ENCODE measurements at places on chromosomes 5 and 9. TPM values are rescaled to one million over a fixed set of nuclear protein-coding genes. Genes with fewer than 3 reads are reported as not detected.

- DNase-seq = no peak
Measured at GRCh38 chr9:69599232-69599971, 72.8 kb downstream of the APBA1 start.

DNA sequence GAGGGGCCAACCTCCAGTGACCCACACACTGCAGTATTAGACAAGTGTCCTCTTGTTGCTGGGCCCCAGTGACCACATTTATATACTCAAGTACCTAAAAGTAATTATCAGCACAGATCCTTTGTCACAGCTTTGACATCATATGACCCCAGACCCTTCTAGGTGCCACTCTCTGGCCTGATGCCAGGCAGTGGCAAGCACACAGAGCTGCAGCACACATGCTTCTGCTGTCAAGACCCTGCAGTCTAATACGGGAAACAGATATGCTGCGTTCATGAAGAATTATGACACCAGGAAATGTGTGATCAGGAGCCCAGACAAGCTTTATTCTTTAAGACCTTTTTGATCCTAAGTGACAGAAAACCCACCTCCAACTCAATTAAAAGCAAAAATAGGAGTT is 63.8 kb upstream of the AFAP1L1 start:
- no peak for DNase-seq

DNA sequence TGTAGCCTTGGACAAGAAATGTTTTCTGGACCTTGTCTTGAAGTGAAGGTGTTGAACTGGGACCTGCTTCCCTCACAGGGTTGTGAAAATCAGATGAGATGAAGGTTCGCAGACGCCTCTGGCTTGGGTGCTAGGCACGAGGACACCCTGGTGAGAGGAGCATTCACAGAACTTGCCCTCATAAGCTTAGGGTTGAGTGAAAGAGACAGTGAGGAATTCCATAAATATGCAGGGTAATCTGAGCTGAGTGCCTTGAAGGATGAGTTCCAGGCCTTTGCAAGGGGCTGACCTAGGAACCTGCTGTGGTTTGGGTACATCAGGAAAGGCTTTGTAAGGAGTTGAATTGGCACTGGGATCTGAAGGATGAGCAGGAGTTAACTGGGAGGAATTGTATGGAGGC is 75.7 kb upstream of the SAP30L start:
- DNase-seq = no peak

- peak; percentile 44 for DNase-seq
Measured at GRCh38 chr5:127369796-127370195, 79.2 kb downstream of the MEGF10 start.

DNA sequence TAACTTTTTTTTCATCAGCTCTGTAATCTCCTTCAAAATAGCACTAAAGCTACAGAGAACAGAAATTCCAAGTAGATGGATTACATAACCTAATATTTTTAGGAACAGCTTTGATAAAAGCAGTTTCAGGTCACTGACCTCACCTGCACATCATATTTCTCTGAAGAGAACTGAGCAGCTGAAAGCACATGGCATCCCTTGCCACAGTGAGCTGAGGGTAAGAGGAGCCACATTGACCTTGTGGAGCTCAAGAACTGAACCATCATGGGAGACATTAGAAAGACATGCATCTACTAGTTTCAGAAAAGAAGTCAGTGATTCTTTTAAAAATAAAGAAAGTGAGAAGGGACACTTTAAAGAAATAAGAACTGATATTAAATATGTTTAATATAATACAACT is 222.7 kb downstream of the CFAP90 start:
- no peak for DNase-seq

DNA sequence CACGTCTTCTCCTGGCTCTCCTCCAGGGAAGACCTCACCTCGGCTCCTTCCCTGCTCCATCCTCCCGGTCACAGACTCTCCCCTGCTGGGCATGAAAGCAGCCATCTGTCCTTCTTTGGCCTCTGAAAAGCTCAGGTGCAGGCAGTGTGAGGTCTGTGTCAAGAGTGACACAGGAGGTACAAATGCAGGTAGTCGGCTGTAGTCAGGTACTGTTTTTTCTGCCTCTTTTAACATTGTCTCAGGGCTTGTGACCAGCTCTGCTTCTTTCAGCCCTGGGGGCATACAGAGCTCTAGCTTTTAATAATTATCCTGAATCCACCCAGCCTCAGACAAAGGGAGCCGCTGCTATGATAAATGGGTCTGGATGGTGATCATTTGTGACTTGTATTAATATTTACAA is 46.4 kb downstream of the C5orf15 start:
- no peak for DNase-seq

The DDX4 gene
- 0.06 TPM for polyA plus RNA-seq

The LCN15 gene
- 0.49 TPM for polyA plus RNA-seq

The SHISAL2B gene
- 0.40 TPM for polyA plus RNA-seq

The GRIA1 gene
- 1.0 TPM for polyA plus RNA-seq

The TXNDC8 gene
- polyA plus RNA-seq = not detected

The SV2C gene
- polyA plus RNA-seq = 0.08 TPM

The TOR1B gene
- polyA plus RNA-seq = 15.0 TPM
